SJSA1 (cell line): ENCODE measurements at places on chromosomes 5 and 9. TPM values are rescaled to one million over a fixed set of nuclear protein-coding genes. Genes with fewer than 3 reads are reported as not detected.

DNA sequence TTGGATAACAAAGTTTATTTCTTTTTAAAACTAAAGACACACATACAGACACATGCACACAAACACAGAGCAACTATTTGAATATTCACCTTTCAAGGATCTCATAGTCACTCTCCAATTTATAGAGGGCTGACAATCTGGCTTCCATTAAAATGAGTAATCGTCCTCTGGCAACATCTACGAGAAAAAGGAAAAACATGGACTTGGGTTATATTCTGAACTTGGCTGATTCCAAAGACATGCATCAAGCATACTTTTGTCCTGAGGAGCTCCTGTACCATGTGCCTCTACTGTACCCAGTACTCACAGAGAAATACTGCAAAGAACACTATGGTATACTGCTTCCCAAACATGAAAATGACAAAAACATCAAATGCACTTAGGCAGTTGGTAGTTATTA, 15.4 kb downstream of the IARS1 start:
- no peak for DNase-seq

DNA sequence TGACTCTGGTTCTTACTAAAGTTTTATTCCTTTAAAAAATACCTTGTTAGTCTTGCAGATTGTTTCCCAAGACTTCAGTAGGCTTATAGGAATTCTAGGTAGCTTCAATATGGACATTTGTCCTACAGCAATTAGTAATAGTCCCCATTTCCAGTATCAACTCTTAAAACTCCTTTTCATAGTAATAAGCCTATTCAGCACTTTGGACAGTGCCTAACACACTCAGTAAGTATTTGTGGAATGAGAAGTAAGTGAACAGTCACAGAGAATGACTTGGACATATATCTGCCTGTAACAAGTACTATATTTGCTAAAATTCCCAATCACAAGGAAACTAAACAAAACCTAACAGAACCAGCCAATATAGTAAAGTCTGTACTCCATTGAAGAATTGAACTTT, 1291.8 kb upstream of the DMAC1 start:
- DNase-seq: no peak

- no peak for DNase-seq
These were observed 85.1 kb downstream of the AMBP start for GRCh38 chr9:113992994-113993393.

DNA sequence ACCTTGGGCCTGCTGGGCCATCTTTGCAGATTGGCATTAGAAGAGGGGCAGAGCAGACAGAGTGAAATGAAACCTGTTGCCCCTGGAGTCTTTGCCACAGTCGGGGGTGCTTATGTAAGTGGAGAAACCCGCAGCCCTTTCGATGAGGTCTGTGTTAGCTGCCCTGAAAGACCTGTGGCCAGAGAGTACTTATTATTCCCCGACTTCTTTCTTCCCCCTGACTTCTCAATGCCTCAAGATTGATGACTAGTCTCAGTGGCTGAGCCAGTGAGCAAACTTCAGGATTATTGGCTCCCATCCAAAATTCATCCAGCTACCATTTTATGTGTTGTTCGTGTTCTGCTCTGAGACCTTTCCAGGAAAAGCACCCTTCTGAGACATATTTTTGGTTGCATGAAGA, 7.6 kb downstream of the NTRK2 start:
- DNase-seq: no peak

Gene UBTD2
- 44.0 and 63.4 TPM in 2 replicates for total RNA-seq

GRCh38 chr9:26744191-26744965, 148.2 kb downstream of the CAAP1 start:
- DNase-seq: no peak

Gene LRRC26
- not detected in 2 replicates for total RNA-seq

Gene BTNL9
- total RNA-seq: not detected in 2 replicates

Gene WNT8A
- not detected in 2 replicates for total RNA-seq

- no peak for DNase-seq
These were observed 201.6 kb downstream of the DCP2 start for GRCh38 chr5:113178073-113178779.

Gene ADAMTS6
- 3.5 and 4.1 TPM in 2 replicates for total RNA-seq

DNA sequence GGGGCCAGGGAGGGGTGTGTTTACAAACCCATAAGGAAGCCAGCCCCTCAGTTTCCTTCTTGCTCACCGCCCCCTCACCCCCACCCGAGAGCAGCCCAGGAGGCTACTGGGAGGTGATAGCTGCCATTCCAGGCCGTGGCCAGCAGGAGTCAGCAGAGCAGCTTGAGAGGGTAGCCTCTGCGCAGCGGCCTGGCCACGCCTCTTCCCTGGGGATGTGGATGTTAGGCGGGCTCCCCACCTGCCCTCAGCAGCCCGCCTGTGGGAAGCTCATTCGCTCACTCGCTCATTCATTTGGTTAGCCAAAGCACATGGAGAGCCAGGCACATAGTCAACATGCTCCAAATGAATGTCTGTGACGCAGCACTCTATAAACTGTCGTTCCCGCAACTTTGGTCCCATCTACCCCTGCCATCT, 6.1 kb upstream of the DPM2 start:
- peak; percentile 84 for DNase-seq
